ENCODE measurements at places on chromosomes 13 and 19. TPM values are rescaled to one million over a fixed set of nuclear protein-coding genes. Genes with fewer than 3 reads are reported as not detected.
A peak's percentile ranks its signal among the peaks of the same experiment; 100 is the strongest.

The TMC4 gene
- 0.26 TPM for total RNA-seq

The RNF225 gene
- total RNA-seq, result under 0.01 TPM

The SPACA4 gene
- total RNA-seq, result not detected

- no peaks in the 10 kb centered on the region for H3K4me1 ChIP-seq
- H3K27me3 ChIP-seq, result no peaks in the 10 kb centered on the region
- no peak for DNase-seq
- H3K36me3 ChIP-seq, result no peaks in the 10 kb centered on the region
- no peak overlapping the region for H3K4me3 ChIP-seq
- H3K27ac ChIP-seq, result no peak overlapping the region
These were observed 200.4 kb downstream of the DLEU7 start for GRCh38 chr13:50643060-50643459.

GRCh38 chr13:94112227-94112626 is 367.3 kb downstream of the DCT start:
- no peak overlapping the region for H3K4me3 ChIP-seq
- no peaks in the 10 kb centered on the region for H3K36me3 ChIP-seq
- H3K27ac ChIP-seq, result no peak overlapping the region
- no peaks in the 10 kb centered on the region for H3K27me3 ChIP-seq
- no peaks in the 10 kb centered on the region for H3K4me1 ChIP-seq

- DNase-seq, result no peak
- no peak overlapping the region for H3K27ac ChIP-seq
- peaks cover 61% of the 10 kb centered on the region for H3K27me3 ChIP-seq
- peaks cover 2% of the 10 kb centered on the region for H3K4me1 ChIP-seq
- no peaks in the 10 kb centered on the region for H3K36me3 ChIP-seq
These were observed 40.9 kb downstream of the DEDD2 start for GRCh38 chr19:42176649-42176989.

The ZNF492 gene
- total RNA-seq, result 0.50 TPM

DNA sequence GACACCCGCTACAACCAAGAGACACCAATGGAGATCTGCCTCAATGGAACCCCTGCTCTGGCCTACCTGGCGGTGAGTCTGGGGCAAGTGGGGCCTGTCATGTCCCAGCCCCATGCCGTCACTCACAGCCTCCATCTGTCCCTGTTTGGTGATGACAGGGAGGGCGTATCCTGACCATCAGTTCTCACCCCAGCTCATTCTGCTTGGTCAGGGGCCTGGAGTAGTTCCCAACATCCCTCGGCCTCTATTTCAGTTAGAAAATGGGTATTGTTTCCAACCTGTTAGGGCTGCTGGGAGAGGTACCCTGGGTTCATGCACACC is 18.2 kb downstream of the HIPK4 start:
- DNase-seq, result no peak
- no peaks in the 10 kb centered on the region for H3K27me3 ChIP-seq
- H3K4me1 ChIP-seq, result no peaks in the 10 kb centered on the region
- peaks cover 9% of the 10 kb centered on the region for H3K36me3 ChIP-seq
- H3K27ac ChIP-seq, result no peak overlapping the region

The IZUMO4 gene
- 1.3 TPM for total RNA-seq

- H3K27ac ChIP-seq, result no peak overlapping the region
- no peaks in the 10 kb centered on the region for H3K27me3 ChIP-seq
- H3K4me1 ChIP-seq, result no peaks in the 10 kb centered on the region
- no peaks in the 10 kb centered on the region for H3K36me3 ChIP-seq
These were observed 390.5 kb upstream of the HTR2A start for GRCh38 chr13:47287291-47287751.

GRCh38 chr13:114004420-114005205 is 30.7 kb upstream of the C13orf46 start:
- H3K4me3 ChIP-seq, result no peak overlapping the region
- peaks cover 32% of the 10 kb centered on the region for H3K36me3 ChIP-seq
- DNase-seq, result peak; percentile 62
- no peaks in the 10 kb centered on the region for H3K27me3 ChIP-seq
- H3K27ac ChIP-seq, result no peak overlapping the region

DNA sequence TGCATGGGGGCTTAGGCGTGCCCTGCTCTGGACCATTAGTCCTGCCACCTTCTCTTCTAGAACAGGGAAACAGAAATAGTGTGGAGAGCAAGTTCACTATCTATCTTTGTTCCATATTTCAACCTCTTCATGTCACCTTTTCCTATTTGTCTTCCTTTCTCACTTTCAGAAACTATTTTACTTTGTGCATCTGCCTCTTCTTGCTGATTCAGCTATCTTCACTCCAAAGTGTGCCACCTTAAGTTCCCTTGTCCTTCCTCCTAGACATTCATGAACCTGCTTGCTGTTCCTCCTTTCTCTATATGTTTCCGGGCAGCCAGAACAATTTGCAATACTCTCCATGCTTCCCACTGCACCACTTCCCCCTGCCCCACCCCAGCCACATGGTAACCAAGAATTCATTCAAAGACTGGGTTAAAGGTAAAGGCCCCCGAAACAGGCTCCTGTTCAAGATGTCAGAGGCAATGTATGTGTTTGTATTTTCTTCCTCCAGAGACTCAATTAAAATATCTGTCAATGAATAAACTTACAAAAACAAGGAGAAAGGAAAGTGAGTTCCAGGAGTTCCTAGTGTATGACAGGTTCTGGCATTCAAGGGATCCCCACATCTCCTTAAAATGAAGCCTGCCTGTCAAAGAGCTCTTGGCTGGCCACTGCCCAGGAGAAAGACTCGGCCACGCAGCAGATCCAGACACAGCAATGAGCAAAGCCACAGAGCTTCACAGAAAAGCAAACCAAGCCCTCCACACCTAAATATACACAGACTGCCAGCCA is 268.1 kb downstream of the DNAJC15 start:
- no peaks in the 10 kb centered on the region for H3K36me3 ChIP-seq
- H3K4me1 ChIP-seq, result peaks cover 17% of the 10 kb centered on the region
- H3K4me3 ChIP-seq, result no peak overlapping the region
- no peaks in the 10 kb centered on the region for H3K27me3 ChIP-seq

GRCh38 chr19:51075998-51076397 is 6.7 kb downstream of the KLK14 start:
- DNase-seq, result no peak
- H3K4me1 ChIP-seq, result no peaks in the 10 kb centered on the region
- H3K4me3 ChIP-seq, result no peak overlapping the region
- H3K36me3 ChIP-seq, result no peaks in the 10 kb centered on the region
- no peak overlapping the region for H3K27ac ChIP-seq

The GNG7 gene
- 0.83 TPM for total RNA-seq

GRCh38 chr13:30618930-30619279 is 1.2 kb downstream of the USPL1 start:
- H3K4me3 ChIP-seq, result peak overlapping the region; percentile 92
- H3K27me3 ChIP-seq, result no peaks in the 10 kb centered on the region
- H3K36me3 ChIP-seq, result no peaks in the 10 kb centered on the region
- no peaks in the 10 kb centered on the region for H3K4me1 ChIP-seq
- no peak for DNase-seq
- peak overlapping the region; percentile 95 for H3K27ac ChIP-seq

The ATP4B gene
- not detected for total RNA-seq

GRCh38 chr19:48489608-48490216 is 20.5 kb downstream of the CYTH2 start:
- DNase-seq, result no peak

- DNase-seq, result no peak
- no peaks in the 10 kb centered on the region for H3K36me3 ChIP-seq
- no peak overlapping the region for H3K4me3 ChIP-seq
- no peaks in the 10 kb centered on the region for H3K27me3 ChIP-seq
- H3K4me1 ChIP-seq, result no peaks in the 10 kb centered on the region
- H3K27ac ChIP-seq, result no peak overlapping the region
These were observed 204.5 kb downstream of the POU4F1 start for GRCh38 chr13:78398743-78399410.

GRCh38 chr19:43594710-43595604 is 977 bp downstream of the IRGQ start:
- H3K36me3 ChIP-seq, result peaks cover 27% of the 10 kb centered on the region
- peak overlapping the region; percentile 90 for H3K4me3 ChIP-seq
- H3K4me1 ChIP-seq, result peaks cover 8% of the 10 kb centered on the region
- peak overlapping the region; percentile 84 for H3K27ac ChIP-seq
- H3K27me3 ChIP-seq, result no peaks in the 10 kb centered on the region

- H3K36me3 ChIP-seq, result no peaks in the 10 kb centered on the region
- no peak overlapping the region for H3K4me3 ChIP-seq
- no peak for DNase-seq
- H3K4me1 ChIP-seq, result no peaks in the 10 kb centered on the region
- no peaks in the 10 kb centered on the region for H3K27me3 ChIP-seq
These were observed 272.6 kb upstream of the SOX21 start for GRCh38 chr13:94984958-94985357.

The ZNF93 gene
- total RNA-seq, result 3.8 TPM

GRCh38 chr19:1238369-1239303 is 831 bp upstream of the CBARP start:
- H3K36me3 ChIP-seq, result peaks cover 13% of the 10 kb centered on the region
- no peak overlapping the region for H3K27ac ChIP-seq
- no peaks in the 10 kb centered on the region for H3K27me3 ChIP-seq
- H3K4me1 ChIP-seq, result peaks cover 12% of the 10 kb centered on the region
- DNase-seq, result no peak
- no peak overlapping the region for H3K4me3 ChIP-seq
